Daoy (cell line): ENCODE measurements at places on chromosomes 12 and 14.

DNA sequence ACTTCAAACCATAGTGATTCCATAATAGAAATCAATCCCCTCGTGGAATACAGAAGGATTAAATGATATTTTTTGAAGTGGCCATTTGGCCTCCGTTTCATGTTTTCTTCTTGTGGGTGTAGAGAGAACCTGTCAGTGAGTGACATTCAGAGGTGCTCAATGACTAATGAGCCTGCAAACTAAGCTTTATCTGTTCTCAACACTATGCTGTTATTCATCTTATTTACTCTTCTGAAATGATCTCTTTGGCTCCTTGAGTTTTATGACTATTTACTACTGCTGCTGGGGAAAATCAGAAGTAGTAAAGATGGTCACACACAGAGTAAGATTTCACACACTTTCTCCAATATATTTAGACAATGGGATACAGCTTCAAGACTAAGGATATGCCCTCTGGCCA is 30.4 kb downstream of the ATP2B1 start:
- no peak for DNase-seq

- DNase-seq = no peak
Measured at GRCh38 chr12:27771481-27772327, 8.3 kb upstream of the KLHL42 start.

GRCh38 chr12:69428351-69429073 is 41.7 kb upstream of the FRS2 start:
- DNase-seq = no peak

DNA sequence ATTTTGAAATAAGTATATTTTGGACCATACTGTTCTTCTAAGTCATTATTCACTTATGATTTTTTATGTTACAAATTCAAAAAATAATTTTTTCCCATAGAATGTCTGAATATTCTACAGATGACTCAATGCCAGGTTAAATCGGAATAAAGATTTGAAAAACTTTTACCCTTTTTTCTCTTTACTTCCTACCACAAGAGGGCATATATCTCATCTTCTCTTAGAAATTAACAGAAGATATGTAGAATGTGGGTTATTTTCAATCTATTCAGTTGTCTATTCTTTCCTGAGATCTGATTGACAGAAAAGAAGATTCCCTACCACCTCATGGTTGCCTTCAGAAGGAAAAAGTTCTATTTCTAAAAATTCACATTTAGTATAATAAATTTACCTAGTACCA is 53.0 kb upstream of the KITLG start:
- no peak for DNase-seq

- no peak for DNase-seq
Measured at GRCh38 chr14:87005280-87005679, 987.7 kb downstream of the GALC start.

GRCh38 chr12:21065845-21066244 is 65.1 kb upstream of the SLCO1B1 start:
- peak; percentile 1 for DNase-seq

GRCh38 chr12:69534389-69534822 is 50.9 kb upstream of the CCT2 start:
- DNase-seq = peak; percentile 96

DNA sequence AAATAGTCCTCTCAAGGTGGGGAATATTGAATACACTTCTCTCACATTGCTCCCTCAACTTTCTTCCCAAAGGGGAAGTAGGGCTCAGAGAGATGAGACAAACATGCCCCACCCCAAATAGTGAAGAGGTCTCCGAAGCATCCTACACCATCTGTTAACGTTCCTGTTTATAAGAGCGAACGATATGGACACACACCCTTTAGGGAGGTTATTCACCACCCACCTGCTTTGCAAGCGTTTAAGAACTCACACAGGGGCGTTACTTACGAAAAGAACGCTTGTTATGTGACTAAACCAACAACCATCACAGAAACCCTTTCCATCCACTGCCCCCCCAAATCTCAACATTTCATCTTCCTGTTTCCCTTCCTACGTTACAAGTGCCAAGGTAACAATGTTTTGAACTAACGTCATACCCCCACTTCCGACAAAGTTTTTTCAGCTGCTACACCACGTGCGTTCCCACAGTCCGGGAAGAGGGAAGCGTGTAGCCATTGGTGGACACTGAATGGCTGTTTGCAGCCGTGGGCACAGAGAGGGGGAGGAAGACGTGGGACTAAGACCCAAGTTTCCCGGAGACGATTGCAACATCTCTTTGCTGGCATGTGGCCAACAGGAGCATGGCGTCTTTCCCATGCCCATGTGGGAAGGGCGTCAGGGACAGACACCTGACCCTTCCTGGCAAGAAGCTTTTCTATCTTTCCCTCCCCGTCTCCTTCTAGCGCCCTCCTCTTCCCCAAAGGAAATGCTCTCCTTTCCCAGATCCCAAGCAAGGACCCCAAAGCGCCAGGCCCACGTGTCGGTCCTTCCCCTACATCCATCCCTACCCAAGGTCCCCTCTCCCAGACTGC is 1.2 kb downstream of the YBX3 start:
- peak; percentile 81 for DNase-seq

DNA sequence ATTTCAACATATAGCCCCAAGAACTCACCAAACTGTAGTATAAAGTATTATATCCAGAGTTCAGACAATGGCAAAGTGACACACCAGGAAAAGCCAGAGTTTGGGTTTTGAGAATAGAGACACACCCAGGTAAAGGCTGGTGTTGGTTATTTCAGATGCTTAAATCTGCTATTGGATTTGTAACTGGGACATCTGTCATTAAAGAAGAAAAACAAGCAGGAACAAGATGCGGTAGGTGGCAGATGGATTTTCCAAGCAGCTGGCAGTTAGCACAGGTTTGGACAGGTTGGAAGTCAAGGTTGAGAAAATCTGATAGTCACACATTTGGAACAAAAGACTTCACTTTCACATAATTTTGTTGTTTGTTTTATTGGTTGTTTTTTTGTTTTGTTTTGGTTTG is 14.4 kb upstream of the CDK17 start:
- DNase-seq = no peak

GRCh38 chr14:44204061-44204835 is 302.8 kb downstream of the FSCB start:
- DNase-seq = no peak

DNA sequence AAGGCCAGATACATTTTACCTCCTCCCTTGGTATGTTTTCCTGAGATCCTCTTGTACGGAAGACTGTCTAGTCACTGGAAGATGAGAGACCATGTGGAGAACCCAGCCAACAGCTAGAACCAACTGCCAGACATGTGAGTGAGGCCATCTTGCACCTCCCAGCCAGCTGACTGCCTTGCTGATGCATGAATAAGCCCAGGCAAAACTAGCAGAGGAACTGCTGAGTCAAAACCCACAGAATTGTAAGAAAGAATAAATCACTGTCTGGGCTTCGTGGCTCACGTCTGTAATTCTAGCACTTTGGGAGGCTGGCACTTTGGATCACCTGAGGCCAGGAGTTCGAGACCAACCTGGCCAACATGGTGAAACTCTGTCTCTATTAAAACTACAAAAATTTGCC is 160.0 kb downstream of the TPH2 start:
- DNase-seq = peak; percentile 6

DNA sequence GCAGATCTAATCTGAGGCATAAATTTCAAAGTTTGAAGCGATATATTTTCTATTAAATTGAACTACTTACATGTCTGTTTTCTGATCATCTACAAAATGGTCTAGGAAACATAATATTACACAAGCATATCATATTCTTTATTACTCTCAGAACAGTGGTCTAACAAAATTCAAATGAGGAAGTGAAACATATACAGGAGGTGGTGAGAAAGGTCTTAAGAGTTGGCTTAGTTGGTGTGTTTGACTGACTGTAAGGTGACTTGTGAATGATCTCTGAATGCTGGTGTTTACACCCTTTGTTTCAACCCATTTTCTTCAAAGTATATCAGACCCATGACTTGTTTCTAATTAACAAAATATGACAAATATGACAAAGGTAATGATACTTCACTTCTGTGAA is 1156.8 kb downstream of the SLC16A7 start:
- no peak for DNase-seq

DNA sequence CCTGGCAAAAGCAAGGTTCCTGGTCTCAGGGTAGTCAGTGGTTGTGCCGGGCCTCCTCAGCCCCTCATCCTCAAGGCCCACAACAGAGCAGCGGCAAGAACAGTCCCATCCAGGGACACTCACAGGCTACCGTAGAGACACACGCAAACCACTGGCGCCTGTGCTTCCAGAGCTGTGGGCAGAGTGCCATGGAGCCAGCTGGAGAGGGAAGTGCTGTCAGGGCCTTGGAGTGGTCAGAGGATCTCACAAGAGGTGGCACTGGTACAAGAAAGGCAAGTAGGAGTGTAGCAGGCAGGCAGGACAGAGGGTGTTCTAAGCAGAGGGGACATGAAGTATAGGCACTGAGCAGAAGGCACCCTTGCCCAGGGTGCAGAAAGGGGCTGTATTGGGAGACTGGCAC is 34.6 kb downstream of the ANKRD9 start:
- no peak for DNase-seq

- DNase-seq = peak; percentile 69
Measured at GRCh38 chr12:107320929-107321631, 227.7 kb upstream of the CRY1 start.
